CD4-positive, alpha-beta T cell treated with Interleukin-4 for 4 hours (primary cell): ENCODE measurements at places on chromosomes 7 and 10.

DNA sequence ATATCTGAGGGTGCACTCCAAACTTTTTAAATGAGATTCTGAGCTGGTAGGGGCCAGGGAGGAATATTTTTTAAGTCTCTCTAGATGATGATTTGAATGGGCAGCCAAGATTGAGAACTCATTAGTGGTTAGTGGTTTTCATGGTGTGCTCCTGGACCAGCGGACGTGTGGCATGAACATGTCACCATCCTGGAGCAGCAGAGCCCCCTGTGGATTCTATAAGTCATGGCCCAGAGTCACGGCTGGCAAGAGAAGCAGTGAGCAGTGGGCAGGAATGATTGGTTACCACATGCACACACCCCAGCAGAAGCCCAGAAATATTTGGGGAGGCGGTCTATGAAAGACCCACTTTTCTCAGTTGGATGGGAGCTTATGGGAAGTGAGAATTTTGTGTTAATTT, 21.2 kb upstream of the UCN3 start:
- no peak for DNase-seq

DNA sequence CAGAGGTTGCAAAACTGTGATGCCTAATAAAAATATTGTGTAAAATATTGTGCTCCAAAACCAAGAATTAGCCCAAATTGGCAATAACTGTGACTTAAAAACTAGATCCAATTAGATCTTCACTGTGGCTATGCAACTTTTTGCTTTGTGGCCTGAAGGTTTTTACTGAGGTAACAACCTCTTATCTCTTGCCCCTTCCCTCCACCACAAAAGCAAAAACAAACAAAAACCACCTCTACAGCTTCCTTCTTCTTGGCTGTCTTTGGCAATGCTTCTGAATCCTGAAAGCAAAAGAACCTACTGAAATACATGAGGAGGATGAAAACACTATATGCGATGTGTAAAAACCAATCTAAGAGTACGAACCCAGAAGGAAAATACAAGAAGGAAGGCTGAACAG, 226.7 kb upstream of the MBL2 start:
- no peak for DNase-seq

DNA sequence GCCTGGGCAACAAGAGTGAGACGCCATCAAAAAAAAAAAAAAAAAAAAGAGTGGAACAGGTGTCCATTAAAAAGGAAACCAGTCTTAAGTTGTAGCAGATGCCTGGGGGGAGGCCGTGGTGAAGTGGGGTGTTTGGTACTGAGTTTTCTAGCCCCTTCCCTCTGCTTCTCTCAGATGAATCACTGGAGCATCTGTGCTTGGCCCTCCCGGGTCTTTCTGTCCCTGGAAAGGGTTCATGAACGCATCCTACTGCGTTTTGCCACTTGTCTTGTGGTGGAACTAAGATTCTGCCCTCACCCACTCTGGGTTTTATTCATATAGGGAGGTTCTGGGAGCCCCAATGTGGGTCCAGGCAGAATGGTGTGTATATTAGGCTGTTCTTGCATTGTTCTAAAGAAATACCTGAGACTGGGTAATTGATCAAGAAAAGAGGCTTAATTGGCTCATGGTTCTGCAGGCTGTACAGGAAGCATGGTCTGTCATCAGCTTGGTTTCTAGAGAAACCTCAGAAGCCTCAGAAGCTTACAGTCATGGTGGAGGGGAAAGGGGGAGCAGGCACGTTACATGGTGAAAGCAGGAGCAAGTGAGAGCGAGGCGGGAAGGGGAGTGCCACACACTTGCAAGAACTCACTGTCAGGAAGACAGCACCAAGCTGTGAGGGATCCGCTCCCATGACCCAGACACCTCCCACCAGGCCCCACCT, 63.5 kb downstream of the CAMK1D start:
- peak; percentile 19 for DNase-seq

GRCh38 chr7:135769005-135769802, 20.6 kb upstream of the FAM180A start:
- no peak for DNase-seq

DNA sequence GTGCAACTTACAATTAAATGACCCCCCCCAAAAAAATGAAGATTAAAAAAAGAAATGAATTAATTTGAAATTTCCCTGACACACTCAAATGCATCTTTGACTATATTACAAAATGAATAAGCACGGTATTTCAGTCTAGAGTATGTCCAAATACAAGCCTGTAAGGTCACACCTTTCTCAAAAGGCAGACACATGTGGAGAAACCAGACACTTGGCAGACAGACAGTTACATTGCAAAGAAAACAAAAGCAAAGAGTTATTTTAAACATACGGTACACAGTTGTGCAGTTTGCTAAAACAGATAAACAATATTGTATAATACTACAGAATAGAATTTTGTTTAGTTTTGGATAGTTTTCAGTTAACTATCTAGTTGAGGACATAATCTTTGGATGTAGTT, 153.0 kb downstream of the ATE1 start:
- DNase-seq, result no peak

- no peak for DNase-seq
Measured at GRCh38 chr10:115572740-115573455, 479.7 kb downstream of the ATRNL1 start.

DNA sequence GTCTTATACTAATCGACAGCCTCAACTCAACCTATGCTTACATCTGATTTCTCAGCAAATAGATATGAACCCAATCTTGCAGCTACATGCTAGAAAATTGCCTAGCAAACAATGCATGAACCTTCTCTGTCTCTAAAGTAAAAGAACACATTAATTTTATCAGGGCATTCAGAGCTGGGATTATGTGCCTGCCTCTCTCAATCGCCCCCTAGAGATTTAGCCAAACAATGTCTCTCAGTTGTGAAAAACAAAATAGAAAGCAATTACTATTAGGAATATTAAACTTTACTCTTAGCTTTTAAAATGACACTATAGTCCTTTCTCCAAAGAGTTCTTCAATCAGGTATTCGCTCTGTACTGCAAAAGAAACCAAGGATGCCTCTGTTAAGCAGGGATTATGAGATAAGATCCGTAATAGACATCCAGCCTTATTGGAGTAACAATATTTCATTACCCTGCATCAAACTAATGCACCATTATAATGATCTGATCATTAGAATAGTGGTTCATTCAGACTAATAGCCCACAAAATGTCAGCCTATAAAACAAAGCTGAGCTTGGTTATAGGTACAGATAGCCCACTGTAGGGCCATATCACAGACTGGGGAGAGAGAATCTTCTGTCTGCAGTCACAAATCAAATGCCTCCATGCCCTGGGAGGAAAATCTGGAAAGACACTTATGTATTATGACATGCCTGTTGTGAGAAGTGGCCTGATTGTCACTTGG, 736.9 kb downstream of the PARD3 start:
- no peak for DNase-seq

GRCh38 chr7:549066-549890, 29.6 kb upstream of the PDGFA start:
- DNase-seq, result no peak

DNA sequence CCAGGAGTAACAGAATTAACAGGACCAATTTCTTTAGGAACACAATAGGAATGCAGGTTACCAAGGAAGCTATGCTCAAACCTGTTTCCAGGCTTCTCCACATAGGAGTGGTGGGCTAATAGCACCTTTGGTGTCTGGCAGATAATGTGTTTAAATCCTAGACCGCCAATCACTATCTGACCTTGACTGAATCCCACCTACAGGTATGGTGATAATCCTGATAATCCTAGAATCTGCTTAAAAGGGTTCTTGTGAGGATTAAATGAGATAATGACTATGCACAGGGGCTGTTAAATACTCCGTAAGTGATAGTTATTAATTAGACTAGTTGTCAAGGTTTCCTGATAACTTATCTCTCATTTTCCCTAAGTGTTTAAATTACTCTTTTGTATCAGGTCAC, 81.2 kb downstream of the EPC1 start:
- DNase-seq, result no peak

GRCh38 chr7:120950539-120951308, at the start of gene ING3:
Gene ING3 (plus strand): TSS chr7:120950777. CDS start chr7:120950897, 120 bp downstream.
- peak; percentile 99 for DNase-seq

DNA sequence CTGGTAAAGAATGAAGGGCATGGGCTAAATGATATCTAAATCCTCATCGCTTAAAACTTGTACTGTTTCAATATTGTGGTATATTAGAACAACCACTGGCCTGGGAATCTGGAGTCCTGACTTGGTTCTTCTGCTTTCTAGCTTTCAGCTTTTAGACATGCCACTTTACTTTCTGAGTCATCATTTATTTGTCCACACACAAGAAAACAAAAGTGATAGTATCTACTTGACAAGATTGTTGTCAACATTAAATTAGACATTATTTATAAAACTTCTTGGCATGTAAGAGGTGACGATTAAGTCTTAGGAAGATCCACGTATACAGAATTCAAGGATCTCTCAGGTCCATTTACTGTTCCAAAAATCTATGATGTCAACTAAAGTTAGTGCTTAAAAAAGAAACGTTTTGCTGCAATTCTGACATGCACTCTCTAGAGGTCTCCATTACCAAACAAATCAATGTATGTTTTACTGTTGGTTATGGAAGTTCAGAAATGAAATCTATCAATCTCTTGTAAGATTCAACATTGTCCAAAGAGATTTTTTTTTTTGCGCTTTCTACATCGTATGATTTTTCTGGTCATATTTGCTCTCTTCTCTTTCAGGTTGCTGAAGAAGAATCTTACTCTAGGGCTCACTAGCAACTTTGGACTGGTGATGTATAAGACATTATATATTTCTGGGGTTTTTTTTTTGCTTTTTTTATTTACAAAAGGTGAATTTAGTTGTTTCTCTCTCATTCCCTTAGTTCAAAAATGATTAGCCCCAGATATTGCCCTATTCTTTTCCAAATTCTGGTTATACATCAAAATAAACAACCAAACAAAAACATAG, 53.6 kb upstream of the DYNC1I1 start:
- no peak for DNase-seq

DNA sequence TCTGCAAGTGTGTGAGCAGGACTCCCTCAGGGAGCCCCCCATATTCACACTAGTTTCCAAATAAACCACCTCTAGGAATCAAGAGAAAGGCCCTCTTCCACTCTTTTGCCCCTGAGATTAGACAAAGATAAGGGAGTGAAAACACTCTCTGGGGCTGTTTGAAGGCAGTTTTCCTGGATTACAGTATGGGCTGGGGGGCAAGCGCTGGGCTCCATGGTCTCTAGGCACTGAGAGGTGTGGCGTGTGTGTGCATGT, 1.0 kb downstream of the AQP1 start:
- DNase-seq, result no peak

DNA sequence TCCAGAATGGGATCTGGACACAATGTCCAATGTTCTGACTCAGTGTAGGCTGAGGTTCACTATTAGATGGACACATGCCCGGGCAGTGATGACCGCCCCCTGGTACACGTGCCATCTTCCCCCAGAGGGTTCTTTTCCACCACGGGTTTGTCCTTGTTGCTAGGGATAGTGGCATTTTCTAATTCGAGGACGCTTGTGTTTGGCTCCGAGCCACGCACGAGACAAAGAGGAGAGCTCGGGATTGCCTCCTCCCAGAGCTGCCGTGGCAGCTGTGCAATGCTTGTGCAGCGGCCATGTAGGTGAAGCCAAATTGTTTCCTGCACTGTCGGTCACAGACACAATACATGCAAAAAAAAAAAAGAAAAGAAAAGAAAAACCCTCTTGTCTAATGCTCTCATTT, 207.5 kb downstream of the PAXIP1 start:
- no peak for DNase-seq

DNA sequence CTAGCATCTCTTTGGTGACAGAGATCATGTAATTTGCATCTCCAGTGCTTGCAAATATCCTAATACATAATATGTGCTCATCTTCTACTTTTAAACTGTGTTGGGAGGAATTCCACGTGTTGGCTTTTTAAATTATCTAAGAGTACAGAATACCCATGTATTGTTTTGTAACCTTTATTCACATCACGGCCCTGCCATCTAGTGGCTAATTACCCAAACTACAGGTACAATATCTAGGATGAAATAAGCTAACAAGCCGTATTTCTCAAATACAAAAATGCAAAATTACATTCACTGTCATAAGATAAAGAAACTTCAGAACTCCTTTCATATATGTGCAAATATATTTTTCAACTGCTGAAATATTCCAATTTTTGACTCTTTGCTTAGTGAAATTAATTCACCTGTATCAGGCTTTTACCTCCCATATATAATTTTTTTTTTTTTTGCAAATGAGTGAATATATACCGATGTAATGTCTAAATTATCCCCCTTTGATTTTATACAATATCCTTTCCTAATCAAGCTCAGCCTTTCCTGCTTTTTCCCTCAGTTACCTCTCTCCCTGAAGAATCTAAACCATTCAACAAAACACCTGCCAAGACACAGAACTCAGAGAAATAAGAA, 30.3 kb upstream of the LSM8 start:
- DNase-seq, result peak; percentile 59

DNA sequence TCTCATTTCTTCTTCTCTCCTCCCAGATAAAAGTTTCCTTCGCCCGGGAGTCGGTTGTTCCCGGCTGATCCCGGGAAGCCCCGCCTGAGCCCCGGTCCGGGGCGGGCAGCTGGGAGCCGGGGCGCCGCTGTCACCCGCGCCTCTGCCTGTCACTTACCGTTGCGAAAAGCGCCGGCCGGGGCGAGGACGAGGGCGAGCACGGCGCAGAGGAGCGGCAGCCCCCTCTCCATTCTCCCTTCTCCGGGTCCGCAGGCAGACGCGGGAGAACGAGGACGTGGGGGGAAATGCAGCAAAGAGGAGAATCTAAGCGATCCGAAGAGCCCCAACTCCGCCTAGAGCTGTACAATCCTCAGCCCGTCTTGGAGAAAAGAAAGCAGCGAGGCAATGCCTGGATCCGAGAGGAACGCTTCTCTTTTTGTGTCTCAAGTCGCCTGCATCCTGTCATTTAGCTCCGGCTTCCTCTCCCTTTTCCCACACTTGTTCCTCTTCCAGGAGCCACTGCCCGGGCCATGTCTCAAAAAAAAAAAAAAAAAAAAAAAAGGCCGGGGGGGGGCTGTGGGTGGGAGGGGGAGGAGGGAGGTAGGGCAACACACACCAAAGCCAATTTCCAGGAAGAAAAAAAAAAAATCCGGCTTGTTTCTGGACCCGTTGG, at the start of gene NRP1:
TSS of gene NRP1 (minus strand) at position 515 of the 652 bp plus-strand sequence. CDS start at position 230, 285 bp downstream.
- DNase-seq, result no peak

- no peak for DNase-seq
Measured at GRCh38 chr10:48890888-48891850, 48.5 kb downstream of the LRRC18 start.

- DNase-seq, result no peak
Measured at GRCh38 chr10:30820261-30820991, 190.9 kb upstream of the LYZL2 start.

- DNase-seq, result no peak
Measured at GRCh38 chr7:26688936-26689506, 175.4 kb downstream of the SKAP2 start.

DNA sequence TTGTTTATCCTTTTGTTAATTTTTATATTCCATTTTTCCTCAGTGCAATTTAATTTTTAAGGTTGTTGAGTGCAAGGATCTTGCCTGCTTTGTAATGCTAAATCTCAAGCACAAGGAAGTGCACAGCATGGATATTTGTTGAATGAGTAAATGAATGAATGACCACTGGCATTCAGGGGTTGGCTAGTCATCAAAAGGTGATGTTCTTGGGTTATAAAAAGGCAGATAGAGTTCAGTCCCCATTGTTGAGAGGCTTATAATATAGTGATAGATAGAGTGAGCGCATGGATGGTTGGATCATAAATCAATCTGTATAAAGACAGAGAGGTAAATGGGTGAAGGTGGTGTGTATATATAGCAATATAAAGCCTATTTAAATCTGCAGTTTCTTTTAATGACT, 193.2 kb upstream of the KLF6 start:
- no peak for DNase-seq

GRCh38 chr10:96656839-96657238, 63.5 kb downstream of the PIK3AP1 start:
- DNase-seq, result no peak

GRCh38 chr7:97015756-97016380, 8.8 kb downstream of the DLX5 start:
- DNase-seq, result no peak
